ENCODE measurements at places on chromosomes 11 and 22.

GRCh38 chr11:113408206-113408605 is 20.6 kb downstream of the ANKK1 start:
- no peak for DNase-seq

DNA sequence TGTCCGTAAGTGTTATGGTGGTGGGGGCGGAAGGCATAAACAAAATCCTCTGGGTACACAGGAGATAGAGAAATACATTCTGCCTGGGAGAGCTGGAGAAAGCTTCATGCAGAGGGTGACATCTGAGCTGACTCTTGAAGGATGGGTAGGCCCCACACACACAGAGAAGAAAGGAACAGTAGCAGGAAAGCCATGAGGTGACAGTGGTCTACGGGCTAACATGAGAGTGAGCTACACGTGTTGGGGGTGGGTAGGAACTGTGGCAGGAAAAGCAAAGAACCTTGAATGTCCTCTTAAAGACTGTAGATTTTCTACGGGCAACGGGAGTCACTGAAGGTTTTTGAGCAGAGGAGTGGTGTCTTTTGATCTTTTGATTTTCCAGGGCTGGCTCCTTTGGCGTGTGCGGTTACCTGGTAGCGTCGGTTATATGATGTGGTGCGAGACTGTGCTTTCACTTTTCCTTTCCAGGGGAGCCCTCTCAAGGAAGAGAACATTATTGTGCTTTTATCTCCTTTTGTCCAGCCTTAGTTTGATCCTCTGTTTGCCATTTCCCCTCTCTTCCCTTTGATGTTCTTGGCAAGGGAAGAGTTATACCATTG is 39.7 kb downstream of the ADAMTS8 start:
- no peak for DNase-seq

DNA sequence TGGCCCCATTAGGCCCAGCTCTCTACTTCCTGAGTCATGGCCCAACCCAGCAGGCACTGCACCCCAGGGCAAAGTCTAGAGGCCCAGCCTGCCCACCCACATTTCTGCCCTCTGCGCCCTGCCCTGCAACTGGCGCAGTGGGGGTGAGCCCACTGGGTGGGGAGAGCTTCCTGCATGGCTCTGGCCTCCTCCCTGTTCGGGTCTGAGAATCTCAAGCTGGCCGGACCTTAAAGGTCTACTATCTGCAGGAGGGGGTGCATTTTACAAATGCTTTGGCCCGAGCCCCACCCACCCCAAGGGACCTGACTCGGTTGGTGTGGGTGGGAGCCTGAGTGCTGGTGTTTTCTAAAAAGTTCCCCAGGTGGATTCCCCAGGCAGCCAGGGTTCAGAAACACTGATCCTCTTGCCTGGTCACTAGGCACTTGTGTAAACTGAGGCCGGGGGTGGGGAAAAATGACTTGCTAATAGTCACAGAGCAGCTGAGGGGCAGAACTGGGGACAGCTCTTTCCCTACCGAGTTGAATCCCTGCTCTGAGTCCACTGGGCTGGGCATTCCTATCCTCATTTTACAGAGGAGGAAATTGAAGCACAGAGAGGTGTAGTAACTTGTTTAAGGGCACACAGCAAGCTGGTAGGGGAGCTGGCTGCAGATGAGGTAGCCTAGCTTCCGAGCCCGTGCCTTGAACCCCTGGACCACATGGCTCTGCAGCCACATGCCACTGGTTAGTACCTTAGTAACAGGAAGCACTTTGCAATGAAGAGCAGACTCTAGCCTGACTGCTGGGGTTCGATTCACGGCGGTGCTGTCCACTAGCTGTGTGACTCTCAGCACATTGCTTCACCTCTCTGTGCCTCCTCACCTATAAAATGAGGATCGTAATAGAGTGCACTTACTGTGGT is 36.3 kb downstream of the CD82 start:
- no peak for DNase-seq

DNA sequence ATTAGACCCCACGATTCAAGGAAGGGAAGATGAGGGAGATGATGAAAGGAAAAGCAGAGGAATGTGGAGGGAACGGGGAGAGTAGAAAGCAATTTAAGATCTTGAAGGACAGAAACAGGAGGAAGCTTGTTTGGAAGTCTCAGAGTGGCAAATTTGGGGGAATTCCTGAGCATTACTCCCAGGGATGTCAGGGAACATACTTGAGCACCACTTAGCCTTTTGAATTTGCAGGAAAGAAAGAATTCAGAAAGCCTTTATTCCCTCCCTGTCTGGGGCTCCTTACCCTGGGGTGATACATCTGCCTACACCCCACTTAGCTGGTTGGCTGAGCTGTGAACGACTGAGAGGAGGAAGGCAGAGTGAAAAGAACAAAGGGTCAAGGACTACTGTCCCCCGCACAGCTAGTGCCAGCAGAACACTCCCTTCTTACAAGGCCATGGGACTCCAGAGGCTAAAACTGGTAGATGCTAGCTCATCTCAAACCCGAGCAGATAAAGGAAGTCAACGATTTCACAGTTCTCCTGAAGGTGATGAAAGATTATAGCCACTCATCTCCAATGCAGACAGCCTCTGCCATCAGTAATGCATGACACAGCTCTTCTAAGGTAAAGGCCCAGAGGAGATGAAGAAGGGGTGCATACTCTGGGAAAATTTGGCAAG is 84.0 kb upstream of the AKIP1 start:
- DNase-seq, result no peak

GRCh38 chr22:46349681-46350080 is 14.2 kb downstream of the TRMU start:
- no peak for DNase-seq

DNA sequence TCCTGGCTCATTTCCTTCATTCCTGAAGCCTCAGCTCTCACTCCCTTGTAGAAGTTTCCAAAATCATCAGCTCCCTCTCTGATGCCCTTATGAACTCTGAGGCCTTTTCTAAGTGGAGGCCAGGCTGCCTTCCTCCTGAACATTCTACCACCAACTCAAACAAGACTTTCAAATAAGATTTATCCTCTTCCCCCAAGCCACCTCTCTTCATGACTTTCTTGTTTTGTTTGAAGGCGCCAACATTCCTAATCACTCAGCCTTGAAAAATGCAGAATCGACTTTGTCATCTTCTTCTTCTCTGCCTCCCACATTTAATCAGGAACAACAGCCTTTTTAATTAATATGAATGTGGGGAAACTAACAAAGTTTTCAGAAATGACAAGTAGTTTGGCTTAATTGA is 927.9 kb downstream of the OPCML start:
- no peak for DNase-seq

GRCh38 chr11:78034623-78035022 is 11.5 kb upstream of the KCTD14 start:
- DNase-seq, result no peak

GRCh38 chr11:19258641-19259230 is 18.0 kb upstream of the E2F8 start:
- peak; percentile 7 for DNase-seq

- DNase-seq, result no peak
Observed at GRCh38 chr11:60801194-60801593, 16.1 kb downstream of the MS4A10 start.

DNA sequence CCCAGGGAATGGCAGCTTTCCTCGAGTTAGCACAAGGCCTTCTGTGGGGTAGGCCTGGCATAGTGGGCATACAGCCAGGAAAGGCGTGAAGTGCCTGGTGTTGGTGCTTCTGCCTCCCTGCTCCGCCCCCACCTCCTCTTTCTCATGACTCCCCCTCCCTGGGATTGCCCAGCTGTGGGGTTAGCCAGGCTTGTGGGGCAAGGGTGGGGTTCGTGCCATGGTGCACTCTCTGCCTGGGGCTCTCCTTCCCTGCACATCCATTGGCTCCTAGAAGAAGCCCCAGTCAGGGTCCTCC is 236.8 kb upstream of the NCAM1 start:
- peak; percentile 44 for DNase-seq

- no peak for DNase-seq
Observed at GRCh38 chr11:43681401-43681942, 934 bp downstream of the HSD17B12 start.

- no peak for DNase-seq
Observed at GRCh38 chr11:28464252-28464867, 356.2 kb downstream of the METTL15 start.

DNA sequence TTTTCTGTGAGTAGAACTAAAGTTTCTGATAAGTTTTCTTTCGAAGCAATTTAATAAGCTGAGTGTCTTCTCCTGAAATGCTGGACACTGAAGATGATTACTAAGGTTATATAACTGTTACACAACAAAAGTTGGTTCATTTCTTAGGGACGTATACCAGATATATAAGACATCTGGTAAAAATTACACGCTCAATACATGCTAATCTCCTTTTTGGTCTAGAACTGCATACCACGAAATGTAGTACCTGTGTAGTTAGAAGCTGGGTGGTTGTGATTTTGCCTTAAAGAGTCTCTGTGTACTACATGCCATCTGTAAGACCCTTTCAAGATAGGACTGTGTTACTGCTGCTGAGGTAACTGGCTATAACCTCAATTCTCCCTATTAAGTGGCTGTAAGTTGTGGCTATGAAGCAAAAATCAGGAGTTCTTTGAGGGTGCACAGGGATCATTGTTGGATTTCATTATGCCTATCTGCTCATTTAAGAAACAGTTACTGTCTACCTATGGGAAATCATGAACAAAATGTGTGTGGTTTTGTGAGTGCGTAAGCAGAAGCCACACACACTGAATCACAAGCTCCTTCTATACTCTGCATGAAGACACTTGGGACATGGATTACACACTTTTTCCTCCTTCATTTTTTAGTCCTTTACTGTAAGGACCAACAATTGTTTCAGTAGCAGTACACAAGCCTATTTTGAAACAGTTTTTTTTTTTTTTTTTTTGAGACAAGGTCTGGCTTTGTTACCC is 195.9 kb downstream of the SWAP70 start:
- no peak for DNase-seq

DNA sequence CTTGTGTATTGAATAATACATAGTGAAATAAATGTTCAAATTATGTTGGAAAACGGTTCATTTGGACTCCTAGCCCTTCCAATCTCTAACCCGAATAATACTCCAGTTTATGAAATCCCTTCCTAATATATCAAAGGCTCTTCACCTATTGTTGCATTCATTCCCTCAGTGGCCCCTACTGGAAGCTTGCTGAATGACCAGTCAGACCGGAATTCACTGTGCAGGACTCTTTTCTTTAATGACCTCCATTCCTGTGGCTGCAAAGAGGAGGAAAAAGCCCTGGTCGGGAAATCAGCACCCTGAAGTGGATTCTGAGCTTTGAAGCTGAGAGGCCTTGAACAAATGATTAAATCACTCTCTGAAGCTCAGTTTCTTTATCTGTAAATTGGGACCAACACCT is 19.1 kb upstream of the RCN1 start:
- no peak for DNase-seq

- DNase-seq, result no peak
Observed at GRCh38 chr11:82738091-82738490, 4.4 kb upstream of the FAM181B start.

GRCh38 chr11:72896431-72896830 is 82.2 kb downstream of the ATG16L2 start:
- no peak for DNase-seq

DNA sequence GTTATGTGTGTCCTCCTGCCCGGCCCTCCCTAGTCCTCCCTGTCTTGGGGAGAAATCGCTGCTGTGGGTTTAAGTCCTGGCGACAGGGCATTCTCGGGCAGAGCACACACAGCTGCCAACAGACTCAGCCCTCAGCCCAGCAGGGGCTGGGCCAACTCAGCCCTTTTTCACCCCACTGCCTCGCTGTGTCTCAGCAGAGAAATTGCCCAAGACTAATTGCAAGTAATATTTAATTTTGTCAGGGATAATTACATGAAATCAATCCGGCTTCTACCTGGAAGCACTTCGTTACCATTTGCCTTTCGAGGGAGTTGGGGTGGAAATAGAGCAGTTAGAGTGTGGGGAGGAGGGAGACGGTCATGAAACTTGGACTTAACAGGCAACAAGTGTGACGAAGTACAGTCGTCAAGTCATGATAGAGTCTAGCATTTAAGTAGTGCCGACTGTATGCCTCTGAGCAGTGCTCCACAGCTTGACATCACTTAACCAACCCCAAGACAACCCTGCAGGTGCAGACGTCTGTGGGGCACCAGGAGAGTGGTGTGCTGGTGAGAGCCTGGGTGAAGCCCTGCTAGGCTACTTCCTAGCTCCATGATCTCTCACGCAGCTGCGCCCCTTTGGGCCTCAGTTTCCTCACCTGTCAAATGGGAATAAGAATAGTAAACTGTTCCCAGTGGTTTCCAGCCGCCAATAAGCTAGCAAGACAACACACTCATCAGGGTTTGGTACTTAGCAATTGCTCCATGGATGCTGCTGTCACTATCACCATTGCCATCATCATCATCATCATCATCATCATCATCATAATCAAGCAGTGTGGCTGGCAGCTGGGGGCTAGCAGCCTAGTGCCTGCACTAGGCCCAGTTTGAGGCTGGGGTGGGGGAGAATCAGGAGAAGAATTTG is 29.2 kb downstream of the MN1 start:
- no peak for DNase-seq

DNA sequence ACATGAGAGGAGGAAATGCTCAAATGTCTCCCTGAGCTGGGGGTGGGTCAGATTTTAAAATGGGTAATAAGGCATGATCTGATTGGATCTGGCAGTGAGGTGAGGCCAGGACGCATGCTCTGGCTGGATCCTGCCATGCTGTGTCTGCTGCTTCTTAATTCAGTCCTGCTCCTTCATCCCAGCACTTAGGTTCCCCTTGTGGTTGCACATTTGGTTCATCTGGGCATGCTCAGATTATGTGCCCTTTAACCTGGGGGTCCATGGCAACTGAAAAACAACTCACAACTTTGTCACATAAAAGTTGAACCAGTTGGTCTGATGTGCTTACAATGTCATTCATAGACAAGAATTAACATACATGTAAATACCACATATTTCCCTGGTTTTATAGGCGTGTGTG is 67.9 kb downstream of the PIWIL4 start:
- DNase-seq, result no peak

GRCh38 chr11:96234866-96235441 is 108.0 kb downstream of the MAML2 start:
- DNase-seq, result no peak

- peak; percentile 59 for DNase-seq
Observed at GRCh38 chr11:100684101-100685065, 2.7 kb upstream of the ARHGAP42 start.

- DNase-seq, result no peak
Observed at GRCh38 chr22:26751217-26751616, 93.8 kb downstream of the MIAT start.

DNA sequence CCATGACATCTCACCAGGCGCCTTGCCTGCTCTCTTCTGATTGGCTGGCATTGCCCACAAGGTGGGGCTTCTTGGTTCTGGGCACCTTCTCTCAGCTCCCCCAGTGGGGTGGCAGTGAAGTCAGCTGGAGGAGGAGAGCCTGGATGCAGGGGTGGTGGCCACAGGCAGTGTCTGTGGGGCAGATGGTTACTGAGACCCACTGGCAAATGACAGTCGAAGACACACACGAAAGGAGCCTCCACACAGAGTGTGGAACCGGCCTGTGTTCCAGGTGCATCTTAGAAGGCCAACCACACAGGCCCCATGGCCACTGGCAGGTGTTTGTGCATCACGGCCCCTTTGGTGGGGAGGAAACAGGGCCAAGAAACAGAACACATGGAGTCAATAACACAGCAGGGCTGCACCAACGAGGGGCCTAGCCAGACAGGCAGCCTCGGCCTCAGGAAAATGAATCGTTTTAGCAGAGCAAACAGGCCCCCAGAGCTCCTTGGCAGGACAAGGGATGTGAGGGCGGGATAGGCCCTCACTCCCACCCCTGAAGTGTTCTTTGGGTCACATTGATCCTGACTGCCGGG is 683.4 kb downstream of the TBC1D22A start:
- no peak for DNase-seq

- no peak for DNase-seq
Observed at GRCh38 chr11:86641537-86642261, 30.7 kb downstream of the ME3 start.

Data from NCI-H1417 (cell line).